ENCODE measurements at places on chromosomes 2 and 18. TPM values are rescaled to one million over a fixed set of nuclear protein-coding genes. Genes with fewer than 3 reads are reported as not detected.

Gene C18orf54
- 2.1 TPM for total RNA-seq

Gene CCDC68
- total RNA-seq: 4.6 TPM

Gene PIK3C3
- 99.2 TPM for total RNA-seq

Gene SKOR2
- not detected for total RNA-seq

Gene EDAR
- total RNA-seq: 0.11 TPM

Gene MBD2
- total RNA-seq: 36.1 TPM

Gene DOK6
- total RNA-seq: 49.8 TPM

Gene KRTCAP3
- total RNA-seq: 2.1 TPM

Gene PPIG
- total RNA-seq: 66.0 TPM

Gene CABYR
- total RNA-seq: 19.1 TPM

Gene AOX1
- 1.7 TPM for total RNA-seq

Gene MAL
- total RNA-seq: 113 TPM

Gene AKAIN1
- 1.9 TPM for total RNA-seq

Gene KCNG2
- total RNA-seq: 1.8 TPM

Gene TEKT4
- 0.75 TPM for total RNA-seq

Gene MGAT4A
- total RNA-seq: 60.5 TPM

Gene PPP1R7
- total RNA-seq: 62.7 TPM

Gene NEURL3
- not detected for total RNA-seq
